ENCODE measurements at places on chromosomes 2 and 18. TPM values are rescaled to one million over a fixed set of nuclear protein-coding genes. Genes with fewer than 3 reads are reported as not detected.

- H3K4me1 ChIP-seq: no peaks in the 10 kb centered on the region
- no peak for DNase-seq
- H3K36me3 ChIP-seq: no peaks in the 10 kb centered on the region
- no peak overlapping the region for H3K27ac ChIP-seq
Measured at GRCh38 chr2:99112617-99113016, 28.9 kb upstream of the C2orf15 start.

- H3K4me3 ChIP-seq: no peak overlapping the region
- no peaks in the 10 kb centered on the region for H3K4me1 ChIP-seq
- no peaks in the 10 kb centered on the region for H3K36me3 ChIP-seq
- DNase-seq: no peak
- H3K27me3 ChIP-seq: no peaks in the 10 kb centered on the region
Measured at GRCh38 chr2:215536510-215536909, 100.6 kb upstream of the FN1 start.

- no peaks in the 10 kb centered on the region for H3K27me3 ChIP-seq
- H3K36me3 ChIP-seq: peaks cover 5% of the 10 kb centered on the region
- no peak for DNase-seq
- no peak overlapping the region for H3K4me3 ChIP-seq
- no peaks in the 10 kb centered on the region for H3K4me1 ChIP-seq
Measured at GRCh38 chr2:151882786-151883445, 54.7 kb upstream of the ARL5A start.

- no peaks in the 10 kb centered on the region for H3K36me3 ChIP-seq
- no peak overlapping the region for H3K27ac ChIP-seq
- H3K27me3 ChIP-seq: no peaks in the 10 kb centered on the region
- DNase-seq: no peak
- no peak overlapping the region for H3K4me3 ChIP-seq
Measured at GRCh38 chr2:171909266-171909665, 13.0 kb upstream of the HAT1 start.

- H3K36me3 ChIP-seq: no peaks in the 10 kb centered on the region
- H3K27me3 ChIP-seq: no peaks in the 10 kb centered on the region
- no peak for DNase-seq
- no peak overlapping the region for H3K4me3 ChIP-seq
- H3K4me1 ChIP-seq: no peaks in the 10 kb centered on the region
Measured at GRCh38 chr2:165371356-165371755, 98.1 kb upstream of the CSRNP3 start.

DNA sequence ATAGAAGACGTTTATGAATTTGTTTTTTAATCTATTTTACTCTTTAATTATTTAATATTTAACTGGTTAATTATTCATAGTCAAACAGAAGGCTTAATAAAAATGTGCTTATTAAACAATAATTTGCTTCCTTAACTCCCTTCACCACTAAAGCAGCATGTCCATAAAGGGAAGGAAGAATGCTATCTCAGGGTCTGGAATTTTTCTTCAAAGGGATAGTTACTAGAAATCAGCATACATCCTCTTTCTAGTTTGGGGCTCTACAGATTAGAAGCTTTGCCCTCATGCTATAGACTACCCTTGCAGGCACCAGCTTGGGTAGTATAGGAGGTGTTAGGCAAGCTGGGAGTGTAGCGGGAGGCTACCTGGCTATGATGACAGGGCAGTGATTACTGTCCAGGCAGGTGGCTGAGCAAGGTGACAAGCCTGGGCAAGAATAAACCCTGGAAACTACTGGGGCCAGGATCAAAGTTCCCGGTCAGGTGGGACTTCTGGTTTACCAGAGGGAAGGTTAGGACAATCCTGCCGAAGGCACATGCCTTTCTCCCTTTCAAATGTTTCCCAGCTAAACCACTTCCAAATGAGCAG, 276.0 kb upstream of the REV1 start:
- no peak overlapping the region for H3K4me3 ChIP-seq
- no peaks in the 10 kb centered on the region for H3K27me3 ChIP-seq
- H3K36me3 ChIP-seq: no peaks in the 10 kb centered on the region
- no peak for DNase-seq

GRCh38 chr2:238096311-238097011, 3.7 kb upstream of the ESPNL start:
- H3K36me3 ChIP-seq: no peaks in the 10 kb centered on the region
- no peak overlapping the region for H3K27ac ChIP-seq

DNA sequence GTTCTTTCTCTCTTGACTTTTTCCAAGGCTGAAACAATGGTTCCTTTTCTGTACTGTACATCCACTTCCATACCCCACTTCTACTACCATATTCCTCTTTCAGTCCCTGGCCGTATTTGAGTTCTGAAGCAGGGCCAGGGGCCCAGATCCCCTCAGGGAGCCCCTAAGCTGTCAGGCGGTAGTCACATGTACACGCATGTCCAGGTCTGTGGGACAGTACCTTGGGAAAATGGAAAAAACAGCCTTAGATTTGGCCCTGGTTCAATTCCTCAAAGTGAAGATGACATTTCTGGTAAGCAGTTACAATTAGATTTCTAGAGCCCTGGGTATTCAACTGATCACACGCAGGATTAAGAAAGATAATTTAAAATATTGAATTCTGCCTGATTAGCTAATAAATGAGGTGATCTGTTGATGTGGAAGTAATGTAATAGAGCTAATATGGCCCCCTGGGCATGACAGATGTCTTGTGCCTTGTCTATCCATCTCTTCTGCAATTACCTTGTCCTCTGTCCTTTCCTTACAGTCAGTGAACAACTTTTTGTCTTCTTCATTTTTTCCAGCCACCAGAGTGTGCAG, 44.4 kb downstream of the MRPL33 start:
- H3K27ac ChIP-seq: no peak overlapping the region
- H3K27me3 ChIP-seq: no peaks in the 10 kb centered on the region
- no peaks in the 10 kb centered on the region for H3K4me1 ChIP-seq
- no peak overlapping the region for H3K4me3 ChIP-seq
- no peak for DNase-seq

DNA sequence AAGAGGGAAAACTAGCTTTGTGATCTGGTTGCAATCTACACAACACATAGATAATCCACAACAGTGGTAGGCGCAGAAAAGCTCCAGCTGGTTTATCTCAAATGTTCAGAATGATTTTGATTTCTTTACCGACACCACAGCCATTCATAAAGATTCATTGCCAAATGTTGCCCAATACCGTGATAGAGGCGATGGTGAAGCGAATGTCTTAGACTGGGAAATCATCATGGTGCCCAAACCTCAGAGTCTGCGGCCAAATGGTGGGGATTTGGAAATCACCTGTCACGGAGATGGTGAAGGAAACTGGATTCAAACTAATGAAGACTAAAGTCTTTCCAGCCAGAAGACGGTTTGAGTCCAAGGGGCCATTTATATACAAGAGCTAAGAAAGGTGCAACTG, 48.5 kb upstream of the CCDC150 start:
- H3K4me1 ChIP-seq: peaks cover 35% of the 10 kb centered on the region
- no peak overlapping the region for H3K4me3 ChIP-seq
- DNase-seq: no peak

GRCh38 chr2:54271843-54272627, 16.0 kb upstream of the TSPYL6 start:
- DNase-seq: no peak
- H3K4me3 ChIP-seq: no peak overlapping the region
- H3K27me3 ChIP-seq: no peaks in the 10 kb centered on the region
- H3K4me1 ChIP-seq: no peaks in the 10 kb centered on the region
- H3K36me3 ChIP-seq: no peaks in the 10 kb centered on the region

XDH gene
- 54.0 TPM for total RNA-seq

RSAD2 gene
- 0.15 TPM for total RNA-seq

CTIF gene
- total RNA-seq: 8.7 TPM

Measured in esophagus squamous epithelium (tissue), 5 donors.